Neural progenitor cell (in vitro differentiated cells): ENCODE measurements at places on chromosomes 7 and 10.

DNA sequence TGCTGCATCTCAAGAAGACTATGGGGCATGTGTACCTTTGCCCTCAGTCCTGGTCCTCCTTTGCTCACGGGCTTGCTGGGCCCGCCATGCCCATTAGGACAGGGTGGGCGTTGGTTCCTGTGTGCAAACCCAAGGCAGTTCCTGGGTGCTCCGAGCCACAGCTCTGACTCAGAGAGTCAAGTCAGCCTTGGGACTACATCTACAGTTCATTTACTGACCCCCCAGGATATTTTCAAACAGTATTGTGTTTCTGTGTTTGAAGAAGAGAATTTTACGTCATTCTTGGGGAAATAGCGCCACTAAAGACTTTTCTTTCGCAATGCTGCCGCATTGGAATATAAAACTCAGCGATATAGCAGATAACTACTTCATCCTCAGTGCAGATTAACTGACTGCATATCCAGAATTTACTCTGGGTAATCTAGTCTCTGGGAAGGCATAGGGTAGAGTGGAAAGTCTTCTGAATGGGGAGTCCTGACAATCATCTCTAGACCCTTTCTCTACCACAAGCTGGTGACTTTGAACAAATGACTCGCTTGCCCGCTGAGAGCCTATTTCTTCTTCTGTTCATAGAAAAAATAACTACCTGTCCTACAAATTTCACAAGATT is 638.9 kb upstream of the FZD8 start:
- DNase-seq = no peak

DNA sequence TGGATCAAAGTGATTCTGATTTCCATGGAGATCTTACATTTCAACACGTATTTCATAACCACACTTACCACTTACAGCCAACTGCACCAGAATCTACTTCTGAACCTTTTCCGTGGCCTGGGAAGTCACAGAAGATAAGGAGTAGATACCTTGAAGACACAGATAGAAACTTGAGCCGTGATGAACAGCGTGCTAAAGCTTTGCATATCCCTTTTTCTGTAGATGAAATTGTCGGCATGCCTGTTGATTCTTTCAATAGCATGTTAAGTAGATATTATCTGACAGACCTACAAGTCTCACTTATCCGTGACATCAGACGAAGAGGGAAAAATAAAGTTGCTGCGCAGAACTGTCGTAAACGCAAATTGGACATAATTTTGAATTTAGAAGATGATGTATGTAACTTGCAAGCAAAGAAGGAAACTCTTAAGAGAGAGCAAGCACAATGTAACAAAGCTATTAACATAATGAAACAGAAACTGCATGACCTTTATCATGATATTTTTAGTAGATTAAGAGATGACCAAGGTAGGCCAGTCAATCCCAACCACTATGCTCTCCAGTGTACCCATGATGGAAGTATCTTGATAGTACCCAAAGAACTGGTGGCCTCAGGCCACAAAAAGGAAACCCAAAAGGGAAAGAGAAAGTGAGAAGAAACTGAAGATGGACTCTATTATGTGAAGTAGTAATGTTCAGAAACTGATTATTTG is 15.3 kb downstream of the HNRNPA2B1 start:
- DNase-seq = no peak

DNA sequence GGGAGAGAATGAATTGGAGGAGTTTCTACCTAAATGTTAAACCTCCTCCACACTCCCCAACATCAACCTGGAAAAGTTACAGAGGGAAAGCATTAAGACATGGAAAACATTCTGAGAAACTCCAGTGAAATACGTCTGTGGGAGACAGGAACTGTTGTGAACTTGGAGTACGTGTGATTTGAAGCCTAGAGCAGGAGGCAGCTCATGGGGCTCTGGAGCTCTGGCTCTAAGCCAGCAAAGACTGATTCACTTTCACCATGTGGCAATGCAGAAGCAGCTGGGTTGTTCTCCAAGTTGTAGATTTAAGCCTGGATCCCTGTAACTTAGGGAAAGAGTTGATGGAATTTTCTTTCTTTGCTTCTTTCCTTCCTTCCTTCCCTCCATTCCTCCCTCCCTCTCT is 503.2 kb downstream of the NRG3 start:
- no peak for DNase-seq

DNA sequence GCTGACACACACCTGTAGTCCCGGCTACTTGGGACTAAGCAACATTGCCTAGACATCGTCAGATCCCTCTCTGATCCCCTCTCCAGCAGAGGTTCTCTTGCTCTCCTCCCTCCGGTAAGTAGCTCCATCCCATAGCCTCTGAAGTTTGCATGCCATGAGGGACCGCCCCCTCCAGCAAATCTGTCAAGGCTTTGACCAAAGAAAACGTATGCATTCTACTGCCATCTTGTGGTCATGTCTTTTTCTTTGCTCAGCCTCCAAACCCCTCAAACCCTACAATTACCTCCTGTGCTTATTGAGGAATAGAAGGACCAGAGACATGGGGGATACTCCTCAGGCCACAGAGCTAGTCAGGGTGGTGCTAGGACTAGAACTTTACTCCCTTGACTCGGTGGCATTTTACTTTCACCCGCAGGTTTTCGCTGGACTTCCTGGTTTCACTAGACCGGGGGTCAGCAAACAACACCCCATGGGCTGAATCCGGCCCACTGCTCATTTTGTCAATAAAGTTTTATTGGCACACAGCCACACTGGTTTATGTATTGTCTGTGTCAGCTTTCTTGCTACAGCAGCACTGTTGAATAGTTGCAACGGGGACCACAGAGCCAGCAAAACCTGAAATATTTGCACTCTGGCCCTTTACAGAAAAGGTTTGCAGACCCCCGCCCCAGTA is 202.6 kb upstream of the FOXK1 start:
- peak; percentile 78 for DNase-seq

DNA sequence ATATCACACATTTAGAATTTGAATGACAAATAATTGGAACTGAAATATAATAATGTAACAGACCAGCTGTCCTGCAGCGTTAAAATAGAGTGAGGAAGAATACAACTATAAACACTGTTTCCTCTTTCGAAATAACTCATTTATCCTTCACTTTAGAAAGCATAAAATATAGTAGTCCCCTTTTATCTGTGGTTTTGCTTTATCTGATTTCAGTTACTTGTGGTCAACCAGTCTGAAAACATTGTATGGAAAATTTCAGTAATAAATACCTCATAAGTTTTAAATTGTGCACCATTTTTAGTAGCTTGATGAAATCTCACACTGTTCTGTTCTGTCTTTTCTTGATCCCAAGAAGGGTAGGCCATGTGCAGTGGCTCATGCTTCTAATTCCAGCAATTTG is 31.7 kb downstream of the POLR1F start:
- DNase-seq = no peak

DNA sequence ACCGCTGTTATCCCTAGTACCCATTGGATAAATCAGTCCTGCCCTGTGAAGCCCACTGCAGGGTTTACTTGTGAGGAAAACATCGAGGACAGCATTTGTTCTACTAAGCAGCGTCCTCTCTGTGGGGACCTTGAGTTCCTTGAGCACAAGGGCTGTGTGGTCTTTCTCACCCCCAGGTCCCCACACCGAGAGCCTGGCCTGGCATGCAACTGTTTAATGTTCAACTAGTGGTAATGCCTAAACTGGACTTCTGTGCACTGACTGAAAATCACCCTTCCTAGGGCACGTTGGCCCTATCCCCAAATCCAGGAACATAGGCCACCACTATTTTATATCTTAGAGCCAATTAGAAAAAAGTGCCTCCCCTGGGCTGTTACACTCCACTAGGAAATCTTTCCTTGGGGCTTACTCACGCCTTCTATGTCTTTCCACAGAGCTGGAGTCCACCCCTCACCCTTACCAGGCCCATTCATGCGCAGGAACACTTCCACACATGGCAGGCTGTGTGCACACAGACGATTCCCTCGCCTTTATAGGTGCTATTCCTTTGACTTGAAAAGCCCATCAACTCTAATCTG is 1.7 kb upstream of the TMEM213 start:
- no peak for DNase-seq

DNA sequence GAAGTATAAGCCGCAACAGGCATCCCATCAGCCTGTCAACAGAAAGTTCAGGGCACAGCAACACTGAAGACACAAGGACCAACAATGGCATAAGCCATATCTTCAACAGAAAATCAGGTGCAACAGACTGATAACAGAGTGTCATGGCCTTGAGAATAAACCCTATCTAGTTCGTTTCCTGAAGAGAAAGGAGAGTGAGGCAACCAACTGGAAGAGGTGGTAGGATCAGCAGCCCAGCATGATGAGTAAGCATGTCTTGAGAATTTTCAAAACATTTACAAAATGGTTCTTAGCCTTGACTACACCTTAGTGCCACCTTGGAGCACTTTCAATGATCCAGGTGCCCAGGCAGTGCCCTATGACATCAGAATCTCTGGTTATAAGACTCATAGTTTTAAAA is 290.2 kb upstream of the SEMA3C start:
- no peak for DNase-seq

DNA sequence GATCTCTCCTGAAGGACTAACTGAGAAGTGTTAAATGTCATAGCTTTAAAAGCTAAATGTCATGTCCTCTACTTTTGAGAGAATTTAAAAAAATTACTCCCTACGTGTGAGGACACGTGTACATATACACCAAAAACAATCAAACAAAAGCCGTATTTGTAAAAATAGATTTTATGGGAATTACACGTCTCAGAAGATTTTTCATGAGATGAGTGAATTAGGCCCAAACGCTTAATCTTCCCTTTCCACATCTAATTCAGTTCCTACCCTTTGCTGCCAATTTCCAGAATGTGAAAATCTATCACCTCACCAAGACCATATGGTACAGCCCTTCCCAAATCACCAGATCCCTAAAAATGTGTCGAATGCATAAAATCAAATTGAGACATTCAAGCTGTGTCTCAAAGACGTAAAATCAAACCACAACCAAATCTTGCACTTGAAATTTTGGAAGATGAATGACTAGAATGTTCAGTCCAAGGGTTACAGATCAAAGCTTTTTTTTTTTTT is 1.0 kb upstream of the CTTNBP2 start:
- no peak for DNase-seq

DNA sequence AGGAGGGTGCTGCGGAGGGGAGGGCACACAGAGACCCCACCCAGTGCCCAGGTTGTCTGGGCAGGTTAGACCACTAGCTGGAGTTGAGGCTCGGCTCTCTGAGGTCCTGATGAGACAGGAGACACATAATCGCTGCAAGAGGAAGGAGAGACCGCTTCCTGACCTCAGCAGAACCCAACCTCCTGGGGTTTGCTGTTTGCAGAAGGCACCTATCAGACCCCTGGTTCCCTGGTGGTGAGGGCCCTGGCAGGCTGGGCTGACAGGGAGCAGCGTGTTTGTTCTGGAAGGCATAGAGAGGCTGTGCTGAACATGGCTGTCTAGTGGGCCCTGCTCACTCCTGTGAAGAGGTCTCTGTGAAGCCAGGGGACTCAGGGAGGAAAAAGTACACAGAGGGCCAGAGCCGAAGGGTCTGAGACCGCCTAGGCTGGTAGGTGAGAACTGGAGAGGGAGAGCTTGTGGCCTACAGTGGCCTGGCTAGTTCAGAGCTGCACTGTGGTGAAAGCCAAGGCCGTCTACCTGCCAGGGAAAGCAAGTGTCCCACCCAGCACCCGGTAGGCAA is 39.4 kb upstream of the NPFFR1 start:
- DNase-seq = no peak

- peak; percentile 32 for DNase-seq
These were observed 73.0 kb upstream of the CTTNBP2 start for GRCh38 chr7:117946151-117946633.

GRCh38 chr7:129108581-129108980 is 35.9 kb upstream of the TSPAN33 start:
- DNase-seq = no peak

DNA sequence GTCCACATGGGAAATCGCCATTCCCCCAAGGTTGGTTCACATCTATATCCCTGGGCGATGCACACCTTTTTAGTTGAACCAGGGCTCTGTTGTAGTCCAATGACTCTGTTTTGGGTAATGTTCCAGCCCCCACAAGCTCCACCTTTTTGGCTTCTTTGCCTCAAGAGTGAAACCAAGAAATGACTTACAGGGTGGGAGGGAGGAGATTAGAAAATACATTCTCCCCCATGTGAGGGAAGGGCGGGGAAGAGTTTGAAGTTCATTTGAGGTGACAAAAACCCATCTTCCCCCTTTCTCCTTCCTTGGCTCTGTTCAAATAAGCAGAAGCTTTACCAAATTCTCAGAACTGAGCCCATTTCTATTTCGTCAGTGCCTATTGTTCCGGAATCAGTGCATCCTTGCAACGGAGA is 82.8 kb downstream of the GATA3 start:
- no peak for DNase-seq

- no peak for DNase-seq
These were observed 40.7 kb downstream of the ANK3 start for GRCh38 chr10:60348982-60349381.

- DNase-seq = no peak
These were observed 50.0 kb upstream of the FRMD4A start for GRCh38 chr10:14380746-14381145.

DNA sequence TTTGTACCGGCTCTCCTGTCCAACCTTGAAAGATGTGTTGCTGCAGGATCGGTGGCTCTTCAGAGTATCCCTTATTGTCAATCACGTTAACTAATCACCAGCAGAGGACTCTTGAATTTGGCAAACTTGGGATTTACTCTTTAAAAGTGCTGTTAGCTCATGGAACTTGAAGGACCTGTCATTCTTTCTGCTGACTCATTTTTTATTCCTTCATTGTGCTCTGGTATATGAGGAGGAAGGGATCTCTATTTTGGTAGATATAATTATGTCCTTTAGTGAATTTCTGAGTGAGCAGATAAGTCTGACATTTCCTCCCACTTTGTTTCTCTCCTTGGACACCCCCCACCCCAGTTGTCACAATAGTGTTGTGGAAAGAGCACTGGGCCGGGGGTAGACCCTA is 175.1 kb upstream of the HDAC9 start:
- no peak for DNase-seq

- DNase-seq = no peak
These were observed 512.9 kb downstream of the ATRNL1 start for GRCh38 chr10:115606086-115606485.

DNA sequence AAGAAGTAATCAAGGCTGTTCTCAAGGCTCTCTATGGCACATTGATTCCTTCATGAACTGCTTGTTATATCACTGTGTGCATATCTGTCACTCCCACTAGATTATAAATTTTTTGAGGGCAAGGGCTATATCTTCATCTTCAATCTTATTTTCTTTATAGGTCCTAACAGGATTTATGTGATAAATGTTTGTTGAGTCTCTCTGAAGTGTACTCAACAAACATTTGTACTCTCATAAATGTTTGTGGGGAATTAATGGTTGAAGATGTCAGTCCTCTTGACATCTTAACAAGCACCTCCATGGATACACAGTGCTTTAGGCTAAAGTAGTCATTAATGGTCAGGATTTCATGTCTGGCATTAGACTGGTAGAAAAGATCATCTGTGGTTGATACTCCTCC is 143.2 kb downstream of the RNLS start:
- DNase-seq = no peak

- DNase-seq = no peak
These were observed 64.8 kb downstream of the ABLIM1 start for GRCh38 chr10:114593240-114593792.

GRCh38 chr7:29626730-29627129 is 63.1 kb downstream of the PRR15 start:
- DNase-seq = no peak

- no peak for DNase-seq
These were observed 1.1 kb upstream of the AEBP1 start for GRCh38 chr7:44102846-44103565.
